Activated naive CD4-positive, alpha-beta T cell treated with anti-CD3 and anti-CD28 coated beads, Interleukin-2, amount 50 U/mL, for 72 hours (primary cell): ENCODE measurements at places on chromosomes 13 and 19. TPM values are rescaled to one million over a fixed set of nuclear protein-coding genes. Genes with fewer than 3 reads are reported as not detected.

DNA sequence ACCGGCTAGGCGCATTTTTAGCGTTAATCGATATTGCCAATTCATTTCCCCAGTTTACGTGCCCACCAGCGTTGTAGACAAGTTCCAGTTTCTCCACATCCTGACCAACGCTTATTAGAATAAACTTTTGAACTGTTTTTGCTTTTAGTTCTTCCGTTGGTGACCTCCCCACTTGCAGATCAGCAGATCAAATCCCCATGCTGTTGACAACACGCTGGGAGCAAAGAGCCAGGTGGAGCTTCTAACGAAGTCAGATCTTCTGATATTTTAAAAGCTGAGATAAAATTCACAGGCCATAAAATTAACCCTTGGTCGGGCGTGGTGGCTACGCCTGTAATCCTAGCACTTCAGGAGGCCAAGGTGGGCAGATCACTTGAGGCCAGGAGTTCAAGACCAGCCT lies 21.2 kb downstream of the RCN3 start:
- DNase-seq, result no peak

- DNase-seq, result no peak
Measured at GRCh38 chr13:20192158-20192835, 441 bp downstream of the GJB2 start.

- no peak for DNase-seq
Measured at GRCh38 chr13:27839809-27840467, 47.7 kb downstream of the GSX1 start.

GRCh38 chr19:1861599-1862031 lies 1.8 kb downstream of the KLF16 start:
- no peak for DNase-seq

GARIN5A gene
- total RNA-seq, result 0.96 TPM

KISS1R gene
- 10.9 TPM for total RNA-seq

TRPM4 gene
- 0.58 TPM for total RNA-seq
